Fibroblast of the aortic adventitia (primary cell): ENCODE measurements at places on chromosomes 11 and 22.

DNA sequence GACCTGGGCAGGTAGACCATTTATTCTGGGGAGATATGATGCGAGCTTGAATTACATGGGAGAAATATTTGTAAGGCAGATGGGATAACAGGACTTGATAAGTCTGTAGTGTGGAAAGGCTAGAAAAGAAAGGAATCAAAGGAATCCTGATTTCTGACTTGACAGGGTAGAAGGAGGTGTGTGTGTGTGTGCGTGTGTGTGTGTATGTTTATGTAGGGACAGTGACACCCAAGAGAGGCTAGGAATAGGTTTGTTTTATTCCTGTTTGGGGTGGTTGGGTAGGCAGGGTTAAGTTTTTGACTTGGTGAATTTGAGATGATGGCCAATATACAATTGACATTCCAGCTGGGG is 390 bp upstream of the HTATIP2 start:
- DNase-seq, result no peak

DNA sequence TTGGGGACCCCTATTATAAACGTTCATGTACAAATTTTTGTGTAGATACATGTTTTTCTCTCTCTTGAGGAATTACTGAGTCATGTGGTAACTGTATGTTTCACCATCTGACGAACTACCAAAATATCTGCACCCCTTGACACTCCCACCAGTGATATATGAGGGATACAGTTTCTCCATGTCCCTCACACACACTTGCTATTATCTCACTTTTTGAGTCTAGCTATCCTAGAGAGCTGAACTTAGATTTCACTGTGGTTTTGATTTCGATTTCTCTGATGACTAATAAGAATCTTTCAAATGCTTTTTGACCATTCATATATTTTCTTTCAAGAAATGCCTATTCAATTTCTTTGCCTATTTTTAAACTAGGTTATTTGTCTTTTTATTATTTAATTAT is 200.2 kb downstream of the PGR start:
- DNase-seq, result peak; percentile 69

- no peak for DNase-seq
These were observed 809 bp downstream of the MIEF1 start for GRCh38 chr22:39502789-39503409.

- DNase-seq, result no peak
These were observed 2.9 kb upstream of the LRRC10B start for GRCh38 chr11:61505640-61506155.

- no peak for DNase-seq
These were observed 6.0 kb downstream of the ACO2 start for GRCh38 chr22:41474872-41475451.

DNA sequence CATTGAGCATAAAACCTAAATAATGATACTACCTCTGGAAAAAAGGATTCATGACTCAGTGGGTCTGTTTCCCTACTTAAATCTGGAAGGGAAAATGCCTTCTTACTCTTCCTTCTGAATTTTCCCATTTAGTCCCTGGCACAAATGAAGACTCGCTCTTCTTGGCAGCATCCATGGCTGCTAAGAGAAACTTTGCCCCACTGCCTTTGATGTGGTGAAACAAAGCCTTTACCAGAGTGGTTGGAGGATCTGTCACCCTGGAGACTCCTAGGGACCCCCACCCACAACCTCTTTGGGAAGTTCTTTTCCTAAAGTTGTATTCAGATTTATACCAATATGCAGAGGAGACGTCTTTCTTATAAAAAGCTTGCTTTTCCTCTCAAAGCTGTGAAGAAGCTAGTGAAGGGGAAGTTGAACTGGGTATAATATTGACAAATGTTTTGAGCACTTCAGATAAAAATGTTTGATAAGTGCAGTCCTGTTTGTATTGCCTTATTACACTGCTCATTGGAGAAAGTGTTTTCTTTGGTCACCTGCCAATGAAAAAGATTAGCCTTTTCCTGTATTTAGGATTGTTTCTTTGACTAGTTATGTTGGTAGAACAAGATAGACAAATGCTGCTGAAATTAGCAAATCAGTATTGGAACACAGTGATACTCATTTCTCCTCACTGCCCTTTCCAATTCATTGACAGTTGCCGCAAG is 77.3 kb downstream of the ARFGAP2 start:
- peak; percentile 45 for DNase-seq

- no peak for DNase-seq
These were observed 6.4 kb upstream of the LDHAL6A start for GRCh38 chr11:18449251-18449650.

DNA sequence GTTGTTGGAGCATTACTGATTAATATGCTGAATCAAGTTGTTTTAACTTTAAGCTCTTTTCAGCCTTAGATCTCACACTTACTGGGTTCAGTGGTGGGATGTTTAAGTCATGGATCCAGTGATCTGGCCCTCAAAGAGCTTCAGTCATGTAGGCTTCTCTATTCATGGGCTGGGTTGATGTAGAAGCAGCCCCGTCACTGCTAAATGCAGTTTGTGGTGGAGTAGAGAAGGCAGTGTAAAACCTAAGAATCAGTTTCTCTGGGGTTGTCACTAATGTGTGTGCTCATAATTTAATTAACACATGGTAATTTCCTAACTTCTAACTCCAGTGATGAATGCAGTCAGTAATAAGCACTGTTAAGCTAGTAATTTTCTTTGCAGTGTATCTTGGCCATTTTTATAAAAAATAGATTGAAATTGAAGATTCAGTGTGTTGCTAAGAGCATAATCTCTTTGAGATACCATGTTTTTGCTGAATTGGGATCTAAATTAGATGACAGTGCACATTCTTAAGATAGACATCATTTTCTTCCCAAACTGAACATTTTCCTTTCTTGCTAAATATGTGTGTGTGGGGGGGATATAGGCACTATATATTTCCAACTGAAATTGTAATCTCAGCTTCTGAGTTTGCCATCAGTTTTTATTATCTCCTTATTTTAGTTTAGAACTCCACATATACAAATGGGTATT is 9.0 kb downstream of the SPCS2 start:
- no peak for DNase-seq

DNA sequence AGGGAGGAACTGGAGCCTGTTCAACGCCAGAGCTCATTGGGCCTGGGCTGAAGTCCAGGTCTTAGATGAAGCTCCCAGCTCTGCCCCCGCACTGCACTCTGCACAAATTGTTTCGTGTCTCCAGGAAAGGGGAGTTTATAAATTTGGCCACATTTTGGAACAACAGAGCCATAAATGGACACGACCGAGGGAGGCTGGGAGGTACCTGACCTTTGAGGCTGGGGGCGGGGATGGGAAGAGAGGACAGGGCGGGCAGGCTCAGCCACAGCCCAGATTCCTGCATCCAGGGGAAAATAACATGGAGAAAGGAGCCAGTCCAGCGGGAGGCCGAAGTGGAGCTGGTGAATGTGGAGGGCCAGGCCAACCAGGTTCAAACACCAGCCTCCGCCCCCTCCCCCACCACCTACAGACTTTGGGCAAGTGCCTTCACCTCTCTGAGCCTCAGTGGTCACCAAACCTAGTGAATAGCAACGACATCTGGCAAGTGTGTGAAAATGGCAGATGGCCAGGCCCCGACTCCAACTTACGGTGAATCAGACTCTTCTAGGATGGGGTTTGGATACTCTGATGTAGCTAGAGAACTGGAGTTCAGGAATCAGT is 36.8 kb upstream of the SMTN start:
- DNase-seq, result peak; percentile 37

- DNase-seq, result no peak
These were observed 69.7 kb downstream of the SLC17A6 start for GRCh38 chr11:22407921-22408320.

GRCh38 chr11:110174645-110175310 is 81.6 kb downstream of the ZC3H12C start:
- peak; percentile 57 for DNase-seq

DNA sequence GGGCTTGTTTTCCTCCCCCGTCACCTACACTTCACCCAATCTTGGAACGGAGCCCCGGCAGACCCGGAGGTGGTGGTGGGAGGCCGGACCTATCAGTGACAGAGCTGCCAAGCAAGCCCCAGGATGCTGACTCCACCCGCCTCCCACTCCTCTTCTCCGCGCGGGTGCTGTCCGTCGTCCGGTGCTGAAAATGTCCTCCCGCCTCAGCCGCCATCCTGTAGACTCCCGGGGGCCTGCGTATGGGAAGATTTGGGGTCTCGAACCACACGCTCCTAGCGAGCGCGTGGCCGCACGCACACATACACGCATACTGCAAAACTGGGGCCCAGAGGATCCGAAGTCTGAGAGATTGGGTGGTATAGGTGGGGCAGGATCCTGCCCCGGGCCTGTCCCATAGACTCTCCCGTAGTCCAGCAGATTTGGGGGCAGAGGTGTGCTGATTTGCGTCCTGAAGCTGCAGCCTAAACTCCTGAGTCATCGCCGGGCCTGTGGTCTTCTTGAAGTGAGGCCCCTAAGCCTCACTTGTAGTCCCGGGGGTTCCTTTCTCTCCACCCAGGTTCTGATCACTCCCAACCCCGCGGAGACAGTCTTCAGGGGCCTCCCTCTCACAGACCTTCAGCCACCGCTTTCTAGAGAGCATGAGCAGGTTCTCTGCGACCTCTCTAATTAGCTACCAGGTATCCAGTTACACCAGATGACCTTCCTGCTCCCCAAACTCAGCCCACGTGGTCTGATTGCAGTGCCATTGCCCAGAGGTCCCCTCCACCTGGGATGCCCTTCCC is 796 bp upstream of the YIF1A start:
- no peak for DNase-seq

GRCh38 chr11:6333095-6333494 is 12.8 kb upstream of the CAVIN3 start:
- DNase-seq, result peak; percentile 64

DNA sequence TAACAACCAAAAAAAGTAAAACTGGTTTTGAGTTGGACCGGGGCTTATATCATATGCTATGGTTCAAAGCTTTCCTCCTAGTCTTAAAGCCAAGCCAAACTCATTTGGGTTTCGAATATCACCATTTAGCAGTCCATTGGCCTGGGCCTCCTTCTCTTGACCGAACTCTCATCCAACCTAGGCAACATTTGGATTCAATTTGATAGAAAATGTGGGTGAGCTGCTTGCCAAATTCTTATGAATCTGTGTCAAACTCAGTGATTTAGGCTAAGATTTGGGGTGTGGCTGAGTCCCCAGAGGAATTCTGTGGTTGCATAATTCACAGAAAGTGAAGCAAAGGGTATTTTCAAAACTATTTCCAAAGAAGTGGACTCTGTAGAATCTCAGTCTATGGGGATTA is 83.7 kb downstream of the BLID start:
- peak; percentile 99 for DNase-seq

- DNase-seq, result peak; percentile 67
These were observed 627 bp downstream of the JRKL start for GRCh38 chr11:96390488-96390792.

DNA sequence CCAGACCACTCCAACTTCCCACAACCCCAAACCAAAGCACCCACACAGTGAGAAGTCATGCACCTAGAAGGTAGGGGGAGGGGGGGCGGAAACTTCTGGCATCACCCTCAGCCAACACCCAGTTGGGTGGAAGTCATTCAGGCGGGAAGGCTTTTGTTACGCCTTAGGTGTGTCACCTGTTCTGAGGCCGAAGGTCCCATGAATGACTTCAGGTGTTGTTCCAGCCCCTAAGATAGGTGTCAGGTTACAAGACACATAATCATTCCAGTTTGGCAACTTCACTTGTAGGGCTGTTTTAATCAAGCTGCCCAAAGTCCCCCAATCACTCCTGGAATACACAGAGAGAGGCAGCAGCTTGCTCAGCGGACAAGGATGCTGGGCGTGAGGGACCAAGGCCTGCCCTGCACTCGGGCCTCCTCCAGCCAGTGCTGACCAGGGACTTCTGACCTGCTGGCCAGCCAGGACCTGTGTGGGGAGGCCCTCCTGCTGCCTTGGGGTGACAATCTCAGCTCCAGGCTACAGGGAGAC is at the start of gene TMPRSS4:
TSS of gene TMPRSS4 (plus strand) at position 325 of the 528 bp plus-strand sequence. CDS start 225 bp downstream, outside the sequence.
- DNase-seq, result no peak

GRCh38 chr11:118206391-118207031 is 18.3 kb downstream of the JAML start:
- DNase-seq, result no peak

DNA sequence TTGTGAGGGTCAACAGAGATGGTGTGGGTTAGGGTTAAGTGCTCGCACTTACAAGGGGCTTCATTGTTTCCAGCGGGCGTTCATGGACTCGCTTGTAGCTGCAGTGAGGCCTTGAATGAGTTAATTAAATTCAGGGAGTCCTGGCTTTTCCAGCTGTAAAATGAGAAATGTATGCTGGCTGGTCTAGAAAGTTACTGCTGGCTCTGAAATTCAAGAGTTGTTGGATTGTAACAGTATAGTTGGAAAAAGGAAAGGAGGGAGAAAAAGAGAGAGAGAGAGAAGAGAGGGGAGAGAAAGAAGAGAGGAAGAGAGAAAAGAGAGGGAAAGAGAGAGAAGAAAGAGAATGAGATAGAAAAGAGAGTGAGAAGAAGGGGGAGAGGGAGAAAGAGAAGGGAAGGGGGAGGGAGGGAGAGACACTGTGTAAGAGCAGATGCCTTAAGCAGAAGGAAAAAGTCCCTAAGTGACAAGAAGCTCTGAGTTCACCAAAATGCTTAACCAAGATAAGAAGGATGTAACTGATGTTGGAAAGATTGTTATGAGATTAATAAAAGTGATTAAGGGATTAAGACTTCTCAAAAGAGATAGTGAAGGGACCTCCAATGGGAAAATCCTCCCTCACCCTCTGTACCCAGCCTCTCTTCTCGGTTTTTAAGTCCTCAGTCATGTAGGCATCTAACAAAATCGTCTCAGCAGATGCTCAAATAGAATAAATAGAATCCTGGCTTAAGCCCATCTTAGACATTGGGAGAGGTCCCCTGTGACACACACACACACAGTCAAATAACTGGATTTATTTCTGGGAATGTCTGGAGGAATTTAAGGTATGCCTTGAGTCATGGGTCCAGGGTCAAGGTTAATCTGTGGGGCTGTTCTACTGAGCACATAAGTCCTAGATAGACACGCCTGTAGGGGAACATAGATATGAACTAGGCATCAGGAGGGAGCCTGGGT is 477.9 kb downstream of the MIAT start:
- peak; percentile 88 for DNase-seq

- DNase-seq, result no peak
These were observed 17.2 kb downstream of the CD6 start for GRCh38 chr11:60988658-60989057.

DNA sequence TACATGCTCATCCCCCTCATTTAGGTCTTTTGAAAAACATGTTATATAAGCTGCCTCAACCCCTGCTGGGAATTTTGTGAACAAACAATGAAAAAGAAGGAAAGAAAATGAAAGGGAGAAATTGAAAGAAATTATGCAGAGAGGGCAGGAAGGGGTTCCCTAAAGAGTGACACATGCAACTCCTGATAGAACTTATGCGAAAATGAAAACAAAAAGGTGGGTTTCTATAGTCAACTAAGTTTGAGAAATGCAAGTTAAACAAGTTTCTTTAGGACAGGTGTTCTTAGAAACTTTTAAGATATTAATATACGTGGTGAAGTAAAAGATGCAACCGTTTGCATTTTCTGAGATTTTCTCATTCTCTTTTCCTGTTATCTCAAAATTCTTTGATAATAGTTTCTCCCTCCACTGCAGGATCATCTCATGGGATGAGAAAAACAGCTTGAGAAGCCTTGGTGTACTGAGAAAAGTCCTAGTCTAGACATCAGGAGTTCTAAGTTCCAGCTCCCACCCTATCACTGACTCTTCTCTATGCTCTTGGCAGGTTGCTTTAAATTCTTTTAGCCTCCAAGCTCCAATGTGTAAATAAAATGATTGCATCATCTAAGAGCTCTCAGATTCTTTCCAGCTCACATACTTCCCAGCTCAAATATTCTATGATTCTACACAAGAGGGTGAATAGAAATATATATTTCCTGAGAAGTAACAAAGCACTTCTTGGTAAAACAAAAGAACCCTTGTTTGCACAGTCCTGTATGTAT is 109.2 kb downstream of the FAM76B start:
- DNase-seq, result peak; percentile 95

GRCh38 chr22:48242461-48242864 is 1480.0 kb downstream of the TBC1D22A start:
- DNase-seq, result no peak

- DNase-seq, result no peak
These were observed 1.0 kb downstream of the PIDD1 start for GRCh38 chr11:803770-804598.
